ENCODE measurements at places on chromosomes 7 and 10. TPM values are rescaled to one million over a fixed set of nuclear protein-coding genes. Genes with fewer than 3 reads are reported as not detected.

C10orf105 gene
- total RNA-seq = not detected

GRCh38 chr10:122740640-122741039, 41.0 kb upstream of the C10orf120 start:
- H3K27ac ChIP-seq = no peak overlapping the region
- no peaks in the 10 kb centered on the region for H3K4me1 ChIP-seq
- no peaks in the 10 kb centered on the region for H3K36me3 ChIP-seq
- no peak for DNase-seq
- H3K27me3 ChIP-seq = peaks cover 12% of the 10 kb centered on the region

DDX50 gene
- total RNA-seq = 37.6 TPM

DNA sequence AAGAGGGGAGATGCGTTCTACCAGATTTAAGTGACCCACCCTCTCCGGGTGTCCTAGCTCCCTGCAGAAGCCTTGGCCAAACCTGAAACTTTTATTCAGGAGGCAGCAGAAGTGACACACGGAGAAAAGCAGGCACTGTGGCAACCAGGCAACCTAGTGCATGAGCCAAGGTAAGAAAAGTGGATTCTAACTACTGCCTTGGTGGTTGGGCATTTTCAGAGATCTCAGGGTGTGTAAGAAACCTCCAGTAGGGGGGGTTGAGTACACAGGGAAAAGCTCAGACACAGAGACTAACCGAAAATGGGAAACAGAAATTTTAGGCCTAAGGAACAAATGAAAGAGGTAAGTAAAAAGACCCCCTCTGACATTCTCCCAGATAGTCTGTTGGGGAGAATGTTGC, 645.7 kb downstream of the ANKRD7 start:
- H3K36me3 ChIP-seq = no peaks in the 10 kb centered on the region
- no peak for DNase-seq
- H3K4me1 ChIP-seq = no peaks in the 10 kb centered on the region
- H3K4me3 ChIP-seq = no peak overlapping the region

- no peak overlapping the region for H3K4me3 ChIP-seq
- no peak for DNase-seq
- H3K36me3 ChIP-seq = no peaks in the 10 kb centered on the region
- no peaks in the 10 kb centered on the region for H3K27me3 ChIP-seq
- H3K4me1 ChIP-seq = peaks cover 23% of the 10 kb centered on the region
Measured at GRCh38 chr7:35701287-35701900, 6.5 kb upstream of the HERPUD2 start.

GRCh38 chr7:102426268-102427018, 6.9 kb upstream of the ORAI2 start:
- DNase-seq = no peak
- H3K27ac ChIP-seq = peak overlapping the region; percentile 60
- H3K4me1 ChIP-seq = peaks cover 4% of the 10 kb centered on the region
- H3K36me3 ChIP-seq = peaks cover 29% of the 10 kb centered on the region

ANKRD30A gene
- not detected for total RNA-seq

GRCh38 chr7:90311175-90311574, 9.9 kb downstream of the FAM237B start:
- no peak for DNase-seq
- H3K36me3 ChIP-seq = no peaks in the 10 kb centered on the region
- no peak overlapping the region for H3K4me3 ChIP-seq

GRCh38 chr7:116142850-116143249, 67.5 kb upstream of the TES start:
- no peak overlapping the region for H3K4me3 ChIP-seq
- H3K27me3 ChIP-seq = no peaks in the 10 kb centered on the region
- no peak overlapping the region for H3K27ac ChIP-seq
- DNase-seq = no peak

CRPPA gene
- 3.3 TPM for total RNA-seq

- H3K4me3 ChIP-seq = no peak overlapping the region
- no peak overlapping the region for H3K27ac ChIP-seq
- H3K27me3 ChIP-seq = peaks cover 8% of the 10 kb centered on the region
- H3K4me1 ChIP-seq = no peaks in the 10 kb centered on the region
- no peaks in the 10 kb centered on the region for H3K36me3 ChIP-seq
Measured at GRCh38 chr10:5043716-5044115, 40.1 kb upstream of the AKR1C2 start.

DNA sequence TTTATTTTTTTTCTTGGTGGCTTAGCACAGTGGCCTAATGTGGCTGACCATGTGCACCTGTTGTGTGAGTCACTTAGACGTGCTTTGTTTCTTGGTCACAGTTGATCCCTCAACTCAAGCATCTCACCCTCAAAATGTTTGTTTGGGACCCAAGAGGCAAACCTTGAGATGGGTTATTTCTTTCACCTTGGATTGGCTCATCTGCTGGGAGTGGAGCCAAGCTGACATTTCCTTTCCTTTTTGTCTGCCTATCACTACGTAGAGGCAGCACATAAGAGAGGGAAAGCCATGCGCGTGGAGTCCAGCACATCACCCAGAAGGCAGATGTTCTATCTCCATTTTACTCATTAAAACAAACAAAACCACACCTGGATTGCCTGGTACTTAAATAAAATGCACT, 6.4 kb upstream of the PRKCQ start:
- no peaks in the 10 kb centered on the region for H3K36me3 ChIP-seq
- no peaks in the 10 kb centered on the region for H3K4me1 ChIP-seq
- peaks cover 29% of the 10 kb centered on the region for H3K27me3 ChIP-seq
- H3K27ac ChIP-seq = no peak overlapping the region

- peak overlapping the region; percentile 67 for H3K27ac ChIP-seq
- H3K36me3 ChIP-seq = no peaks in the 10 kb centered on the region
- H3K4me3 ChIP-seq = no peak overlapping the region
- H3K27me3 ChIP-seq = no peaks in the 10 kb centered on the region
- DNase-seq = no peak
Measured at GRCh38 chr7:41028580-41028979, 674.3 kb downstream of the INHBA start.

DNA sequence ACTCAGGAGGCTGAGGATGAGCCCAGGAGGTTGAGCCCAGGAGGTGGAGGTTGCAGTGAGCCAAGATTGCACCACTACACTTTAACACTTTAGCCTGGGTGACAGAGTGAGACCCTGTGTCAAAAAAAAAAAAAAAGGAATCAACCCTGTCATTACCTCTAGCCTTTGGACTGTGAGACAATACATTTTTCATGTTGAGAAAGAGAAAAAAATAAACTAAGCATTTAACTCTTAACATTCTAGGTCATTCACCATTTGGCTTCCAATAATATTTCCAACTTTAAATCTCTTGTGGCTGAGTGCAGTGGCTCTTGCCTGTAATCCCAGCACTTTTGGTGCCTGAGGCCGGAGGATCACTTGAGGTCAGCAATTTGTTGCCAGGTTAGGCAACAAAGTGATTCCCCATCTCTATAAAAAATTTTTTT, 41.9 kb upstream of the TPST1 start:
- no peak for DNase-seq
- no peaks in the 10 kb centered on the region for H3K27me3 ChIP-seq
- H3K27ac ChIP-seq = no peak overlapping the region
- H3K4me3 ChIP-seq = no peak overlapping the region
- H3K4me1 ChIP-seq = peaks cover 3% of the 10 kb centered on the region

REEP3 gene
- total RNA-seq = 85.7 TPM

DNA sequence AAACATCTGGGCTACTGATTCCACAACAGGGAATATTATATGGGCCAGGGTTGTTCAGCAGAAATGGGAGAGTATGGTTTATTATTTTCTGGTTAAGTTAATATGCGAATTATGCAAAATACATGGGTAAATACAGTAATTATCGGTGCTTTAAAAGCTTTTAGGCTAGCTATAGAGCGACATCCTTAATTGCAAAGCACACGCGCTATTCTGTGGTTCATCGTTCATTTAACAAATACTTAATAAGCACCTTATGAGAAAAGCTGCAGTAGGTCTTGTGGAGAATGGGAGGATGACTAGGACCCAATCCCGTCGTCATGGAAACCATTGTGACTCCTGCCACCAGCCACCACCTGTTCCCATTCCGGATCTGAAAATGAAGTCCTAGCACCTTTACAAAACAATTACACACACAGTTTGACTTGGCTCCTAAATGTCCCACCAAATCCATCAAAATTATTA, 623 bp upstream of the CEP41 start:
- no peak for DNase-seq
- peak overlapping the region; percentile 99 for H3K27ac ChIP-seq
- peak overlapping the region; percentile 98 for H3K4me3 ChIP-seq
- H3K36me3 ChIP-seq = no peaks in the 10 kb centered on the region
- no peaks in the 10 kb centered on the region for H3K27me3 ChIP-seq

PDE6C gene
- not detected for total RNA-seq

GRCh38 chr7:36879021-36879420, 154.7 kb upstream of the AOAH start:
- H3K36me3 ChIP-seq = no peaks in the 10 kb centered on the region
- DNase-seq = no peak
- no peak overlapping the region for H3K4me3 ChIP-seq
- no peak overlapping the region for H3K27ac ChIP-seq
- peaks cover 11% of the 10 kb centered on the region for H3K27me3 ChIP-seq
- H3K4me1 ChIP-seq = no peaks in the 10 kb centered on the region

- no peaks in the 10 kb centered on the region for H3K36me3 ChIP-seq
- H3K4me1 ChIP-seq = peaks cover 4% of the 10 kb centered on the region
- no peaks in the 10 kb centered on the region for H3K27me3 ChIP-seq
- DNase-seq = no peak
- H3K27ac ChIP-seq = no peak overlapping the region
Measured at GRCh38 chr7:121057878-121058277, 69.4 kb downstream of the CPED1 start.

SPDYE5 gene
- total RNA-seq = not detected

GRCh38 chr10:34815185-34816084, at the start of gene PARD3:
TSS of gene PARD3 (minus strand) at chr10:34815296. CDS start at chr10:34814995, 301 bp downstream.
- H3K36me3 ChIP-seq = peaks cover 3% of the 10 kb centered on the region
- H3K27me3 ChIP-seq = no peaks in the 10 kb centered on the region
- peaks cover 30% of the 10 kb centered on the region for H3K4me1 ChIP-seq
- peak; percentile 87 for DNase-seq
- peak within 1 kb of the TSS; percentile 78 for H3K27ac ChIP-seq
- peak within 1 kb of the TSS; percentile 85 for H3K4me3 ChIP-seq

- no peaks in the 10 kb centered on the region for H3K27me3 ChIP-seq
- H3K4me3 ChIP-seq = no peak overlapping the region
- no peak overlapping the region for H3K27ac ChIP-seq
Measured at GRCh38 chr7:92639213-92639896, 49.2 kb upstream of the FAM133B start.

METTL27 gene
- total RNA-seq = 2.2 TPM

DNA sequence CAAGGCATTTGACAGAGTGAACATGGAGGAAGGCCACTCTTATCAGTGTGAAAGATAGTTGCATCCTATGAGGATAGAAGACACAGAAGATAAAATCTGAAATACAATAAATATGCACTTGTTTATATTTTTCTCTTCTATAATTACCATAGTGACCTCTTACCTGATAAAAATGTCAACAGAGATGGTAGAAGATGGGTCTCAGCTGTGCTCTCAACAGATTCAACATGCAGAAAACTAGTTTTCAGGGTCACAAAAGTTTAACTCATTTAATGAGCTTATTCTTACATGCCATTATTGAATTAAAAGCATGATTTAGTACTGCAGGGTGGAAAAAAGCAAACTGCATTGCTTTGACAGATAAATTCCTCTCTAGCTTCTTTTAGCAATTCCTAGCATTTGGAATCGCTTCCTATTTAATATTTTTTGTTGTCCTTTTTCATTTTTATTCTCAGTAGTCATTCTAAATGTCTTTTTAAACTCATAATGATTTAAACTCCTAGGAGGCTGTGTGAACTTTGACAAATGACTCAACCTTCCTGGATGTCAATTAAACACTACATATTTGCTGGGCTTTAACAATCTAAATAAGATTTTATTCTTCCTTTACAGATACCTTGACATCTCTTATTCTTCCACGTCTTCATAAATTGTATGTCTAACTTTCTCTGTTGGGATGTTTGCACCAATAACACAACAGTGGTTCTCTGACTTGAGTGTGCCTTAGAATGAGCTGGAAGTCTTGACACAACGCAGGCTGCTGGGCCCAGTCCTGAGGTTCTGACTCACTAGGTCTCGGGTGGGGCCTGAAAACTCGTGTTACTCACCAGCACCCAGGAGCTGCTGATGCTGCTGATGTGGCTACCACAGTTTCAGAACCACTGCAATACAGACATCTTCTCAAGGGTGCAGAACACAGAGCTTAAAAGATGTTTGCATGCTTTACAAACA, 565.5 kb upstream of the IGFBP3 start:
- DNase-seq = no peak
- H3K27me3 ChIP-seq = no peaks in the 10 kb centered on the region
- H3K36me3 ChIP-seq = no peaks in the 10 kb centered on the region
- H3K27ac ChIP-seq = peak overlapping the region; percentile 83

DNA sequence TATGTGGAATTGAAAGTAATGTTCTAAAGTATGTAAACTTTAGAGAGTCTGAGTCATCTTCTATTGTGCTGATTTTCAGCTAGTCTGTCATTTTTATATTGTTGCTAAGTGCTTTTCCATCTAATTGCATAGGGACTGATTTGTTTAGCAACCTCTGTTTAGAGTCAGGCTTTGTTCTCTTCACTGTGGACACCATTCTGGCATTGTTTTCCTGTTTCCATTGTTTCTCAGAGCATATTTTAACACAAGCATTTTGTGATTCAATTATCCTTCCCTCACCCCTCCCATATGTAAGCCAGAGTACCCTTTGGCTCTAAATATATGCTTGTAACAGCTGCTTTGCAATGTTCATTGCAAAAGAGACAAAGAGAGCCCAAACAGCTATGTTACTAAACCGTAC, 748.4 kb upstream of the PHF14 start:
- peak overlapping the region; percentile 89 for H3K27ac ChIP-seq
- H3K4me1 ChIP-seq = peaks cover 65% of the 10 kb centered on the region
- H3K27me3 ChIP-seq = no peaks in the 10 kb centered on the region
- peaks cover 3% of the 10 kb centered on the region for H3K36me3 ChIP-seq
- H3K4me3 ChIP-seq = no peak overlapping the region

DNA sequence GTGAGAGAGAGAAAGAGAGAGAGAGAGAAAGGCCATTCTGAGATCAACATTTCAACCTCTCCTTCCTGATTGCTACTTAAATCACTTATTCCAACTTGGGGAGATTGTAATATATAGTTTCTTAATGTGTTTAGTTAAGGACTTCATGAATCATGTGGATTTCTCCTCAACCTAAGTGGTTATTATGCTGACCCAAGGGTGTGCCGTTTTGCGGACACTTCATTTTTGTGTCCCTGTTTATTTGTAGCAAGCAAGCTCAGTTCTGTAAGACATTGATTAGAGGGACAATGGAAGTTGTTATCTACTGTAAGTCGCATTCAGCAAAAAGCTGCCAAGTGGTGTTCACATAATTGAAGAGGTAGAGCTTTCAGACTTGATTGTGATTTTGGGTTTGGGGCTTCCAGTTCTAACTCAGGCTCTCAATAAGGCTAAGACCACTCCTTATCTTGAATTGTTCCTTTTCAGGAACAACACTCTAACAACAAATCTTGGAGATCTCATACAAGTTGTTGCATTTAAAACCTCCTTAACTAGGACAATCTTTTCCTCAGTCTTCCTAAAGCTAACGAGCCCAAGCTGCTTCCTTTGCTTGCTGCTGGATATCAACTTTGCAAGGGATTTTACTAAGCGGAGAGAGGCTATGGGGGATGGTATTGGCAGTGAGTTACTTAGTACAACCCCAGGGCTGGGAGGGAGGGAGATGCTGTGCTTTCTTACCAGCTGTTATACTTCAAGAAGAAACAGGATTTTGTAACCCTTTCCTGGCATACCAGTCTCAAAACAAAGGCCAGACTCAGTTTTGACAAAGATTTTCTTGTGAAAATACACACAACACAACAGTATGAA, 19.8 kb upstream of the COL1A2 start:
- H3K27ac ChIP-seq = peak overlapping the region; percentile 94
- peaks cover 71% of the 10 kb centered on the region for H3K4me1 ChIP-seq
- no peak for DNase-seq
- H3K4me3 ChIP-seq = peak overlapping the region; percentile 69
- no peaks in the 10 kb centered on the region for H3K27me3 ChIP-seq

GRCh38 chr7:3754493-3755341, 453.7 kb downstream of the SDK1 start:
- no peak overlapping the region for H3K27ac ChIP-seq
- H3K27me3 ChIP-seq = no peaks in the 10 kb centered on the region
- DNase-seq = no peak

Measured in osteocyte (in vitro differentiated cells).